Activated naive CD4-positive, alpha-beta T cell treated with anti-CD3 and anti-CD28 coated beads for 36 hours (primary cell): ENCODE measurements at places on chromosomes 7 and 10. TPM values are rescaled to one million over a fixed set of nuclear protein-coding genes. Genes with fewer than 3 reads are reported as not detected.
A peak's percentile ranks its signal among the peaks of the same experiment; 100 is the strongest.

Gene EMX2
- total RNA-seq, result not detected

Gene ZNF107
- 7.7 TPM for total RNA-seq

Gene ABCB4
- not detected for total RNA-seq

Gene HOXA5
- not detected for total RNA-seq

Gene C10orf67
- total RNA-seq, result 2.0 TPM

DNA sequence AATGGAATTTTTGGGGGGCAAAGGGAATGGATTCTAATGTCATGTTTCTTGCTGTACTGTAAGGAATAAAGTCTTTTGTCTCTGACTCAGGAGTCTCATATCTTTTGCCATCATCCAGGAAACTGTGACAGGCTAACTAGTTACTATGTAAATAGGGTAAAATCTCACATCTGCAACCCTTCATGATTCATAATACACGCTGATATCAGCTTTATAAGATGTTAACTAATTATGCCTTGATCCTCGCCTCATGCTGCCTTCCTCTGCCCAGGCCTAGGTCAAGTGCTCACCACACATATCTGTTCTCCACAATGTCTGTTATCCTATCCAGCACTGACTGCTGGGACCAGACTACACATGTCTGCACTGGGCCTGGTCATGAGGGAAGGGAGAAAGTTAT lies 81.3 kb upstream of the CXCL12 start:
- H3K36me3 ChIP-seq, result no peaks in the 10 kb centered on the region
- no peaks in the 10 kb centered on the region for H3K4me1 ChIP-seq
- peaks cover 22% of the 10 kb centered on the region for H3K27me3 ChIP-seq
- no peak overlapping the region for H3K4me3 ChIP-seq

GRCh38 chr7:28533731-28534531 lies 121.6 kb downstream of the CREB5 start:
- DNase-seq, result no peak
- no peak overlapping the region for H3K27ac ChIP-seq
- H3K27me3 ChIP-seq, result peaks cover 11% of the 10 kb centered on the region
- no peak overlapping the region for H3K4me3 ChIP-seq
- H3K4me1 ChIP-seq, result no peaks in the 10 kb centered on the region
- H3K36me3 ChIP-seq, result no peaks in the 10 kb centered on the region

DNA sequence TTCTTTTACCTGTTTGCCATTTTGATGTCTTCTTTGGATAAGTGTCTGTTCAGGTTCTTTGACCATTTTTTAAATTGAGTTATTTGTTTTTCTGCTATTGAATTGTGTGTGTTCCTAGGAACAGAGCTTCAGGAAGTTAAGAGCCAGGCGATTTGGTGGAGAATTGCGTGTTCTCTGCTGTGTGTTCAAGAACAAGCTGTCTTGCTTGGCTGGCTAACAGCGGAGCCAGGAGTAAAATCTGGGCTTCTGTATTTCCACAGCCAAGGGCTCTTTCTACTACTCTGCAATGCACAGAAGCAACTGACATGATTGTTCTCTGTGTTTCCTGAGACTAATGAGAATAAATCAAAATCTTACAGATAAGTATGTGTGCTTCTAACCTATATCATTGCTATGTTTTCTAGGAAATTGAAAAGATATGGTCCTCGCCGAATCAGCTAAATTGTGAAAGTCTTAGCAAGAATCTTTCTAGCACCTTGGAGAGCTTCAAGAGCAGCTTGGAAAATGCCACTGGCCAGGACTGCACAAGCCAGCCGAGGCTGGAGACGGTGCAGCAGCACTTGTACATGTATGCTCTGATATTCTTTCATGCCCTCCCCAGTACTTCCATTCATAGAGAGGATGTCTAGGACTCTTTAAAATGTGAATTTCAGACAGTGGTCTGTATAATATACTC lies 124.2 kb downstream of the ABCA13 start:
- no peaks in the 10 kb centered on the region for H3K36me3 ChIP-seq
- no peak overlapping the region for H3K4me3 ChIP-seq
- H3K4me1 ChIP-seq, result peaks cover 4% of the 10 kb centered on the region

DNA sequence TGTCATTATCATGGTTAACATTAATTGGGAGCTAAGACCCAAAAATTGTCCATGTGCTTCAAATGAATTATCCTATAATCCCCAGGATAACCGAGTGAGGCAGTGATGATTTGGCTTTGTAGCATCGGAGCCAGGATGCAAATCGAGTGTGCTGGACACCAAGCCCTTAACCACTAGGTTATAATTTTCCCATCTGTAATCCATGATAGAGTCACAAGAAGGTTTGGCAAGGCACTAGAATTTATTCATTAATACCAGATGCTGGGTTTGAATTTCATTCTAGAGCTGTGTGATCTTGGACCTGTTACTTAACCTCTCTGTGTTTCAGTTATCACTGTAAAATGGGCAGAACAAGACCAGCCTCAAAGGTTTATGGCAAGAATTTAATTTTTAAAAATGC lies 21.0 kb upstream of the ITGB1 start:
- H3K27ac ChIP-seq, result no peak overlapping the region
- no peak overlapping the region for H3K4me3 ChIP-seq

DNA sequence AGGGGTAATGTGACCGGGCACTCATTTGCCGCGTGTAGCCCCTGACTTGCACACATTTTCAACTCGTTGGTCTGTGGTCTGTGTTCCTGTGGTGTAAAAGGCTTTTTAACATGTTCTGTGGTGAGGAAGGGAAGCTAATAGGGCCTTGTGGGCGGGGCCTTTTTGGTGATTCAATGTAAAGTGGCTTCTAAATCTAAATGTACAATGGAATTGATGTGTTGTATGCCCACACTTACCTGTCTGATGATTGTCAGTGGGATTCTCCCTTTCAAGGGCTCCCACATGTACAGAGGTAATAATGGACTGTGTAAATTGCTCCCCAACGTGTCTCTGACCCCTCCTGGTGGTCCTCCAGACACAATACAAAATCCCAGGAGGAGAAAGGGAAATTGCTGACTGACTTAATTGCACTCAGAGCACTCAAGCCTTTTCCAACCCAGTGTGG lies 43.1 kb upstream of the GATAD1 start:
- H3K27ac ChIP-seq, result no peak overlapping the region
- peak; percentile 41 for DNase-seq

DNA sequence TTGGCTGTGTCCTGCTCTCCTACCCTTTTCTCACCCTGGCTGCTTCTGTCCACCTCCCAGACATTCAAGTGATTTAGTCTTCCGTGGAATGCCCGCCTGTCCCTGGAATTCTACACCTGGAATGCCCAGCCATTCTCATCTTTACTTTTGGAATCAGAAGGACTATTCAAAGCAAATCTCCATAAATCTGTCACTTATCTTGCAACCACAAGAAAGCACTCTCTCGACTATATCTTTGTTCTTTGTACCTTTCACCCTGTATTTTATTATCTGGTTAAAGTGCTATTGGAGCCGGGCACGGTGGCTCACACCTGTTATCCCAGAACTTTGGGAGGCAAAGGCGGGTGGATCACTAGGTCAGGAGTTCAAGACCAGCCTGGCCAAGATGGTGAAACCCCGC lies 79.3 kb upstream of the KMT2E start:
- no peak overlapping the region for H3K4me3 ChIP-seq
- H3K36me3 ChIP-seq, result no peaks in the 10 kb centered on the region
- DNase-seq, result no peak
- H3K4me1 ChIP-seq, result peaks cover 5% of the 10 kb centered on the region

DNA sequence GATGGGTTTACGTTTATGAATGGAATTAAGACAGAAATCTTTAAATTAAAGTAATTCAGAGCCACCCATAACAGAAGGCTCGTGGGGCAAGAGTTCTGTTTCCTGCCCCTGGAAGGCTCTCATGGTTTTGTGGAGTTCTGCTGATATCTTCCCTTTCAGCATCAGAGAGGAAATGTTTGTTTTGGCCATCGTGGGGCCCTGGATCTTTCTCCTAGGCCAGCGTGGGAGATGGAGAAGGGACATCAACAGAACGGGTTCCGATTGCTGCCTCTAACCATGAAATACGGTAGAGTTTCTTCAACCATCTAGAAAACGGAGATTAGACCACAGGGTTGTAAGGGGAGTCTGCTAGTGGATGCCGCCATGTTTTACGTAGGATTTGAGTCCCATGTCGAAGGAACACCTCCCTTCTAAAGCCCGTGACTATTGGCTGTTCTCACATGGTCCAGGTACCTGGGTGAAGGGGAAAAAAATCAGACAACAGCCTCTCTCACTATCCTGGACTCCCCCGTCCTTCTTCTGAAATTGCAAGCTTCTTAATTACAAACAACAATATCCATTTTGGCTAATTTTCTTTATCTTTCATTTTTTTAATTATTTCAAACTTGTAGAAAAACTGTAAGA lies 169.1 kb upstream of the CELF2 start:
- DNase-seq, result no peak
- no peaks in the 10 kb centered on the region for H3K4me1 ChIP-seq
- no peak overlapping the region for H3K27ac ChIP-seq
- no peaks in the 10 kb centered on the region for H3K36me3 ChIP-seq
- peaks cover 28% of the 10 kb centered on the region for H3K27me3 ChIP-seq
- H3K4me3 ChIP-seq, result no peak overlapping the region

GRCh38 chr10:133229265-133230043 lies 563 bp upstream of the UTF1 start:
- no peak for DNase-seq
- H3K4me1 ChIP-seq, result peaks cover 20% of the 10 kb centered on the region
- no peak overlapping the region for H3K27ac ChIP-seq
- no peaks in the 10 kb centered on the region for H3K36me3 ChIP-seq
- no peak overlapping the region for H3K4me3 ChIP-seq

DNA sequence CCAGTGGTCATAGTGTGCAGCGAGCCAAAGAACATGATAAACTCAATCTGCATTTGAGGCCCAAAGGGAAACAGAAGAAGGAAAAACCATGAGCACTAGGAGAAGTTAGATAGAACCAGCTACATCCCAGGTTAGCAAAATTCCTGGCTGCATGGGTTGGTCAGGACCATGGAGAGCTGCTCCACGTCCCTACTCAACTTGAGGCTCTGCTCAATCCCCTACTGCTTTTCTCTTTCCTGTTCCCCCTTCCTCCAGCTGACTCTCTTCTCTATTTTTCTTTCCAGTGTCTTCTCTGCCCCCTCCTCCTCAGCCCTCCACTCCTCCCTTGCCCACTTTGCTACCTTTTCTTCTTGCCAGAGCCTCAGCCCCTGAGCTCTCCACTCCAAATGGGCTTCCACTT lies 21.9 kb upstream of the VSIR start:
- no peaks in the 10 kb centered on the region for H3K27me3 ChIP-seq
- DNase-seq, result peak; percentile 42
- no peak overlapping the region for H3K27ac ChIP-seq
- H3K4me3 ChIP-seq, result no peak overlapping the region

GRCh38 chr10:4351723-4352413 lies 474.1 kb upstream of the AKR1E2 start:
- H3K27ac ChIP-seq, result no peak overlapping the region
- H3K27me3 ChIP-seq, result peaks cover 14% of the 10 kb centered on the region
- H3K4me3 ChIP-seq, result no peak overlapping the region
- DNase-seq, result no peak
- H3K36me3 ChIP-seq, result no peaks in the 10 kb centered on the region

DNA sequence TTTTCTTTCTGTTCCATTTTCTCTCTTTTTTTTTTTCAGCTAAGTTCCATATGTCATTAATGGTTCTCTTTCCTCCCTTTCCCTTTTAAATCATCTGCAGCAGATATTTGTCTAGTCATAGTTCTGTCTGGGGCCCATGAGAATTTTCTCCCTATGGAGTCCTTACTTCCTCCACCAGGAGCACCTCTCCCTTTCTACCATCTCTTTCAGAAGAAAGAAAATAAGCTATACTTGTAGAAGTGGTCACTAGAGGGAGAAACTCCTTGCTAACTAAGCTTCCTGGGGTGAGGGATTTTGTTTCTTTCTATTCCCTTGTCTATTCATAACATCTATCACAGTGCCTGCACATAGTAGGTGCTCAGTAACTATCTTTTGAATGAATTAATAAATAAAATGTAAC lies 230.2 kb upstream of the HPS1 start:
- H3K27me3 ChIP-seq, result peaks cover 19% of the 10 kb centered on the region
- DNase-seq, result no peak
- H3K36me3 ChIP-seq, result no peaks in the 10 kb centered on the region
- H3K4me1 ChIP-seq, result no peaks in the 10 kb centered on the region
- no peak overlapping the region for H3K4me3 ChIP-seq
- no peak overlapping the region for H3K27ac ChIP-seq

- H3K4me1 ChIP-seq, result no peaks in the 10 kb centered on the region
- no peak overlapping the region for H3K27ac ChIP-seq
Measured at GRCh38 chr7:151570366-151570915, 50.7 kb upstream of the RHEB start.

- no peak overlapping the region for H3K27ac ChIP-seq
Measured at GRCh38 chr10:70659306-70659705, 13.0 kb upstream of the ADAMTS14 start.

DNA sequence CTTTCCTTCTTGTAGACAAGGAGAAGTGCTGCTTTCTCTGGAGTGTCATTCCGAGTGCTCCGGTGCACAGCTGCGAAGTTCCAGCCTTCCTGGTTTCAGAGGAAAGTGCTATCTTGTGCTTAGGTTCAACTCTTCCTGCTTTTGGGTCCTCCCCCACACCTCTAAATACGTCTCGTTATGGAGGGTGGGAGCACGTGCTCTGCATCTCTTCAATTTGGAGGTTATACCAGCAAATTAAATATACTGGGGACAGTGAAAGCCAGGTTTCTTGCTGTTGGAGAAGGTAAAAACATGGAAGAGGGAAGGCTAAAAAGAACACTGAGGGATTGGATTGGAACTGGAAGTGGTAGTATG lies 2.4 kb upstream of the ESYT2 start:
- H3K27ac ChIP-seq, result no peak overlapping the region
- DNase-seq, result no peak
- peaks cover 7% of the 10 kb centered on the region for H3K36me3 ChIP-seq

DNA sequence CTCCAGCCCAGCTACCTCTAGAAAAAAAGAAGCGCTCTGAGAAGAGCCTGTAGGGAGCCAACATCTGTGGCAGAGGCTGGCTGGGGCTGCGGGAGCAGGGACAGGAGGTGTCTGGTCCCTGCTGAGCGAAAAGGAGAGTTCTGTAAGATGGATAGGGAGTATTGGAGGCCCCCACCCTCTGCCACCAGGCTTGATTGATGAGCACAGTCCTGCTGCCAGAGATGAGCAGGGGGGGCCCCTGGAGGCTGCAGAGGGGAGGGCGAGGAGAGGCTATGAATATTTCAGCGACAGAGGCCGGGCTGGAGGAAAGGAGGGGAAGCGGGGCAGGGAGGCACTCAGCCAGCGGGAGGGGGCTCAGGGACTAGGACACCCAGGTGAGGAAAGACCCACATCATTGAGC lies 44.5 kb upstream of the HSPB1 start:
- peaks cover 23% of the 10 kb centered on the region for H3K27me3 ChIP-seq
- no peaks in the 10 kb centered on the region for H3K36me3 ChIP-seq
- no peak overlapping the region for H3K27ac ChIP-seq
- no peak overlapping the region for H3K4me3 ChIP-seq

DNA sequence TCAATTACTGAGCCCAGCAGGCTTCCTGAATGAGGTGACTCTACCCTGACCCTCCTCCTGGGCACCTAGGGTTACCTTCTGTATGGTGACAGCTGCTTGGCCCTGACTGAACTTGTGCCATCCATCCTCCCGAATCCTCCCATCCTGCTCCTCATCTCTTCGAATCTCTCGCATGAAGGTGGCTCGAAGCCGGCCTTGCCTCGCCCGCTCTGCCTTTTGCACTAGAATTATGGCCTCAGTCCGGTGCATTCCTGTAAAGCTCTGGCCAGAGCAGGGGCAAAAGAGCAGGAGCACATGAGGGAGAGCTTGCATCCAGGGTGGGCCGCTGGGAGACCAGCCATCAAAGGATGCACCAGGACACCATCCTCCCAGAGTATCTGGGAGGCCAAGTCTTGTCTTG lies 7.5 kb downstream of the H2BK1 start:
- H3K4me3 ChIP-seq, result no peak overlapping the region
- H3K36me3 ChIP-seq, result no peaks in the 10 kb centered on the region
- H3K27me3 ChIP-seq, result peaks cover 7% of the 10 kb centered on the region
